Stimulated activated CD4-positive, alpha-beta T cell treated with anti-CD3 and anti-CD28 coated beads, Interleukin-12 subunit alpha, Interleukin-12 subunit beta, amount 100 ng/mL, for 48 hours (primary cell): ENCODE measurements at places on chromosomes 13 and 19.

DNA sequence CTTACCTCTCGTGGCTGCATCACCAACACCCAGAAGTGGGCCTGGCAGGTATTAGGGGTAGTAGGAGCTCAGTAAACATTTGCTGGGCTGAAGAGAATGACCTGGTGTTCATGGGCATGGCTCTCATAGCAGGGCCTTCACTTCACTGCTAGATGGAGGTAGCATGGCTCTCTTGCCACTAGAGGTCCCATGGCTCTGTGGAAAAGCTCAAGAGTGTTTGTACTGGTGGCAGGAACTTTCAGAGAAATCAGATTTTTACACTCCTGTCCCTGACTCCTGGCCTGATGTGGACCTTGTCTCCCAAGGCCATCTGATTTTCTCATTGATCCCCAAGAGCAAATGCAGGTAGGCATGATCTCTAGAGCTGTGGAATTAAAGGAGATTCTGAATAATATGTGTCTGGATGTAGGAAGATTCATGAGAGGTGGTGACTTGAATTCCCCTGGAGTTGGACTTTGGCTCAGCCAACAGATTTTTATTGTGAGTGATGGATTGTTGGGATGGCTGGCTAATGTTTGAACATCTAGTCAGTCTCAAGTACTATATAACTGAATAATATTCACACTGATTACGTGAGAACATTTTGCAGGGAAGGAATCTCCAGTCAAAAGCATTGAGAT is 5.7 kb downstream of the ZNF574 start:
- DNase-seq = no peak

- no peak for DNase-seq
Observed at GRCh38 chr13:40651866-40652587, 14.4 kb downstream of the FOXO1 start.

DNA sequence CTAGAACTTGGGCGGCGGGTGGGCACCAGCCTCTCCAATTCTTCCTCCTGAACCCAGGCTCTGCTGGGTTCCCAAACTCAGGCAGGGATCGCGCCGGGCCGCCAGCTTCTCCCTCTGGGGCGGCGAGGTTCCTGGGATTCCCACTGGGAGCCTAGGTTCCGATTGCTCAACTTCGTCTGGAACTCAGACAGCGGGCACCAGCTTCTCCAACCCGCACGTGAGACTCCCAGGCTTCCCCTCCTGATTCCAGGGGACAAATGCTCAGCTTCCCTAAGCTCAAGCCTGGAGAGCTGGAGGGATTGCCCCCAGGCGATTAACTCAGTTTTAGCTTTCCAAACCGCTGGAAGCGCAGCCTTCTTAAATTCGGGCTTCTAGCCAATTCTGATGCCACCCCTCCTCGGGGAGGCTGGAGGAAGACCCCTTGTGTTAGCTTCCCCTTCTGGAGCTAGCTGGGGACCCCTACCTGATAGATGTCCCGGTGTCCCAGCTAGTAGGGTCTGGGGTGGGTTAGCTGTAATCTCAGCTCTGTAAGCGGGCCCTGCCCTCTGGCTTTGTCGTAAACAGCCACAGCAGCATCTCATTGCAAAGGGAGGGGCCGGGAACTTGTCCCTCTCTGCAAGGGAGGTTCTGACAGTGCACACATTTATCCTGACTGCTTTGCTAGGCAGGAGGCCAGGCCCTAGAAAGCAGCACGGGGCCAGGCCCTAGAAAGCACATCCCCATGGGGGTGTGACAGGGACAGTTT is 671 bp downstream of the MCOLN1 start:
- DNase-seq = no peak

- no peak for DNase-seq
Observed at GRCh38 chr13:113422807-113423519, 30.3 kb downstream of the ADPRHL1 start.

GRCh38 chr13:25654322-25654721 is 282.5 kb downstream of the ATP8A2 start:
- DNase-seq = no peak

DNA sequence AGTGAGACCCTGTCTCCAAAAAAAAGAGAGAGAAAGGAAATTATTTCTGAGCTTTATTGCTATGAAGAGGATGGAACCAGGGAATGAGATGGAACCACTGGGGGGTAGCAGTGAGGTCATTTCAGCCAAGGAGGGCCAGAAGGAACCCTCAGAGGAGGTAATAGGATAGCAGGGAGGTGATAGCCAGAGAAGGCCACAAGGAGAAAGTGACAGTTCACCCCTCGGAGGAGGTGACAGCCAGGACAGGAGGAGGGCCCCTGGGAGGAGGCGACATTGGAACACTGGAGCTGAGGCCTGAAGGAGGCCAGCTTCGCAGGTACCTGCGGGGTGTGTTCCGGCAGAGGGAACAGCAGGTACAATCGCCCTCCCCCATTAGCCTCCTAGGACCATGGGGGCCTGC is 675 bp upstream of the PGPEP1 start:
- no peak for DNase-seq

DNA sequence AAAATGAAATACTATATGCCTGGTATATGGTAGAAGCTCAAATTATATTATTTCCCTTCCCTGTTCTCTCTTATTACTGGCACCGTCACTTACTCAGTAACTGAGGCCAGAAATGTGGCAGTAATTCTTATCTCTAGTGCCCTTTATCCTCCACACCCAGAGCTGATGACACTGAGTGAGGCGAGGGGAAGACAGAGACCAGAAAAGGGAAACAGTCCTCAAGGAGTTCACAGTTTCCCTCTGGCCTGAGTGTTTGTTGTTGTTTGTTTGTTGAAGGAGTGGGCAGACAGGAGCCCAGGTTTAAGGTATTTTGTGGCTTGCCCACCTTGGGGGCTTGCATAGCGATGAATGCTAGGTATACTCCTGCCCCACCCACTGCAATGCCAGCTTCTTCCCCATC is 101.5 kb upstream of the FNDC3A start:
- DNase-seq = no peak

DNA sequence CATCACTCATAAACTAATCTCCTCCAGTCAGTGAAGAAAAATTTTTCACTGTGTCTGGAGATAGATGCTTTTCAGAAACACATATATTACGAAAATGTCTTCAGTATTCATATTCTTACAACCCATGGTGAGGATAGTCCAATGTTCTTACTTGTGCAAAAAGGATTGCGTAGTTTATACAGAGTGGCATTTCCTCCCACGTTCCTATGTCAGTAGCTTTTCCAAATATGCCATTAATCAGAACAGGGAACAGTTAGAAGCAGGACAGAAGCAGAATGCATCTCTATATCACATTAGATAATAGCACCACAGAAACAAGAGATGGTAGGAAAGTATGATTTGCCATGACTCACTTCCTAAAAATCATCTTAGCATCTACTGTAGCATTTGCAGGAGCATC is 282.9 kb downstream of the SLITRK5 start:
- no peak for DNase-seq

- no peak for DNase-seq
Observed at GRCh38 chr19:45917421-45918091, 3.0 kb upstream of the NANOS2 start.

- no peak for DNase-seq
Observed at GRCh38 chr13:24625870-24626849, 54.0 kb upstream of the ATP12A start.

DNA sequence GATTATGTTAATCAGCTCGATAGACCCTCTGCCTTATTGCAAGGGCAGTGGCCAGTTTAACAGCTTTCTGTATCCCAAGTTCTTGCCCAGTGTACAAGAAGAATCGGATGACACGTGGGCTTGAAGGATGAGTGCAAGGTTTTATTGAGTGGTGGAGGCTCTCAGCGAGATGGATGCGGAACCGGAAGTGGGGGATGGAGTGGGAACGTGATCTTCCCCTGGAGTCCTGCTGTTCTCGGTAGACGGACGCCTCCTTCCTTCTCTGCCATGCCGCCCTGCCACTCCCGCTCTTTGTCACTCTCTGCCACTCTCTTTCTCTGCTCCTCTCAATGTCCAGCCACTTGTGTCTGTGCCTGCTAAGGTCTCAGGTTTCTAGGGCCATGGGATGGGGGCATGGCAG is 21.0 kb downstream of the RFXAP start:
- DNase-seq = no peak

- no peak for DNase-seq
Observed at GRCh38 chr13:30375265-30375835, 46.9 kb upstream of the UBE2L5 start.

GRCh38 chr13:90591927-90592268 is 755.6 kb upstream of the MIR17HG start:
- no peak for DNase-seq

DNA sequence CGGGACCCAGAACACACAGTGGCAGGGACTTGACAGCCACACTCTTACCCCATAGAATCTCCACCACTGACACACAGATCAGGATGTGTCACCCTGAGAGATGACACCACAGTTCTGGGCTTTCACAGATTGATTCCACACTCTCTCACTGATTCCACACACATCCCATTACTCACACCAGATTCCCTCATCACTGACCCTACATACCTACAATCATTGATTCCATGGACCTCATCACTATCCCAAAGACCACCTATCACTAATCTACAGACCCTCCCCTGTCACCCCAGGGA is 57.6 kb upstream of the ZNF527 start:
- no peak for DNase-seq

- no peak for DNase-seq
Observed at GRCh38 chr19:932648-933552, 7.1 kb downstream of the ARID3A start.
